Cardiac muscle cell (in vitro differentiated cells and primary cell): ENCODE measurements at places on chromosomes 12 and 14.
A peak's percentile ranks its signal among the peaks of the same experiment; 100 is the strongest.

- no peak for DNase-seq
Observed at GRCh38 chr14:104266631-104267575, 128.5 kb downstream of the KIF26A start.

GRCh38 chr12:110928700-110929099 lies 8.3 kb upstream of the MYL2 start:
- peak; percentile 95 for DNase-seq

DNA sequence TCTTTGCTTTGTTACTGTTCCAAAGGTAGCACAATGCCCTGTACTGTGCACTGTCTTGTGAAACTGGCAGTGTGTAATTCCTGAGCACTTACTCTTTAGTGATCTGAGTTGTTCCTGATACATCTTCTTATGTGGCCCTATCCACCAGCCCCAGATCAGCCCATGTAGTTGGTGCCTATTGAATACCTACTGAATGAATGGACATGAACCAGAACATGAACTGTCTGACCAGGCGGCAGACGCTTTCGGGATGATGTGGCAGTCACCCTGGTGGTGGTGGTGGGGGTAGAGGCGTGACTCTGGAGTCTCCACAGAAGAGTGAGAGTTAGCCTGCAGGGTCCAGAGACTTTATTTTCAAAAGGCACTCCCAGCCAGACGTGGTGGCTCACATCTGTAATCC lies 46.6 kb upstream of the PAPOLA start:
- no peak for DNase-seq

- peak; percentile 4 for DNase-seq
Observed at GRCh38 chr12:30570211-30570890, 125.3 kb downstream of the IPO8 start.

DNA sequence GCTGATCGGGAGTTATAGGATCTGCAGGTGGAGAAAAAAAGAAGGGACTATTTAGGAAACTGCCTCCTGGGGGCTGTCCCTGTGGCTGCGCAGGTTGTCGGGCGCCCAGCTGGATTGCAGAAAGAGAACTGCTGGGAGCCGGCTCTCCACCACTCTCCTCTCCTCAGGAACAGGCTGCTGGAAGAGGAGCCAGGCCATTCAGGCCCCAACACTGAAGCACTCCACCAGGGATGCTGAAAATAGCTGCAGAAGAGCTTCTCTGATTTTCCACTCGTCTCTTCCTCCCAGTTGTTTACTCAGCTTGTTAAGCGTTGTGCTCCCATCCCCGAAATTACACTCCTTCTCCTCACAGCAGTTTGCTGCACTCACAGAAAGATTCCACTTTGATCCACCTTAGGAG lies 347.3 kb downstream of the GLT1D1 start:
- DNase-seq = no peak

GRCh38 chr12:116418551-116418950 lies 140.6 kb upstream of the MAP1LC3B2 start:
- no peak for DNase-seq

GRCh38 chr12:58540480-58541299 lies 379.6 kb downstream of the LRIG3 start:
- peak; percentile 88 for DNase-seq

DNA sequence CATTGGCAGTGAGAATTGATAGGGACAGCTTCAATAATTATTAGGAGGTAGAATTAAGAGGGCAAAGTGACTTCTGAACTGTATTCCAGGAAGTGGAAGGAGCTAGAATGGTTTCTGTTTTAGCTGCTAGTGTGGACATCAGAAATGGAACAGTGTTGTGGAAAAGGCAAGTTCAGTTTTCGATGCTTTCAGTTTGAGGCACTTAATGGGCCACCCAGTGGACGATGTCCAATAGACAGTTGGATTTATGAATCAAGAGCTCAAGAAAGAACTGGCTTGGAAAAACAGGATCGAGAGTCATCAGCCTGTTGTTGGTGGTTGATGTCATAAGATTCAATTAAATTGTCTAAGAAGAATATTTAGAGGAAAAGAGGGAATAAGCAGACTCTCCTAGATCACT lies 136.3 kb downstream of the DYRK2 start:
- no peak for DNase-seq

- DNase-seq = no peak
Observed at GRCh38 chr14:104307627-104308401, 169.4 kb downstream of the KIF26A start.

DNA sequence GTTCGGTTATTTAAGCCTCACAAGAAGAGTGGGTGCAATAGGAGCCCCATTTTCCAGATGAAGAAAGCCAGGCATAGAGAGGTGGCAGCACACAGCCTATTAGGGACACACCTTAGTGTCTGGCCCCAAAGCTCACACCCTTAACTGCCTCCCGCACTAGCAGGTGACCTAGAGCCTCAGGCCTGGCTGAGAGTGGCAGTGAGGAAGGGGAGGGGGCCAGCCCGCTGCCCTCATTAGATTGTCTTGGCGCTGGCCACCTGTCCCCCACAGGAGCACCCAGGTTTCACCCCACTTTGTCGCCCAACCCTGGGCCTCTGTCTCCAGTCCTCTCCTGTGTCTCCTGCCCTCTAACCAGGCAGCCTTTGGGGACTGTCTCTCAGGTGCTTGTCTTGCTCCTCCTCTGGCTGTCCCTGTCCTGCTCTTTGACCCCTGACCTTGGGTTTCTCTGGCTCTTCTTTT lies 18.5 kb upstream of the PGF start:
- DNase-seq = no peak

DNA sequence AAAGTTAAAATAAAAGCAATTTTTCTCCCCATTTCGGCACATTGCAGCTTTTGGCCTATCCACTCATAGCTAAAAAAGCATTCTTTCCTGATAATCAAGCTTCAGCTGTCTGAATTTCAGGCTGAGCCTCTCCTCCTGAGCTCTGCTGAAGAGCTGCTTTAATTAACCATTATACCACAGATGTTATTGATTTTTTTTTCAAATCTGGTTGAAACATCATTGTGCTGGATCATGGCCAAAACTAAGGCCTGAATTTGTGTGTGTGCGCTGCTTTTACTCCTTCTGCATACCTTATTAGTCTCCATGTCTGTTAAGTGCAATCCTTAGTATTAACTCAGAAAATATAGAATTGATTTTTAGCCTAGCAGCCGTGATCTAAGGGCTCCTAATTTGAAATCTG lies 52.3 kb downstream of the MBIP start:
- no peak for DNase-seq

DNA sequence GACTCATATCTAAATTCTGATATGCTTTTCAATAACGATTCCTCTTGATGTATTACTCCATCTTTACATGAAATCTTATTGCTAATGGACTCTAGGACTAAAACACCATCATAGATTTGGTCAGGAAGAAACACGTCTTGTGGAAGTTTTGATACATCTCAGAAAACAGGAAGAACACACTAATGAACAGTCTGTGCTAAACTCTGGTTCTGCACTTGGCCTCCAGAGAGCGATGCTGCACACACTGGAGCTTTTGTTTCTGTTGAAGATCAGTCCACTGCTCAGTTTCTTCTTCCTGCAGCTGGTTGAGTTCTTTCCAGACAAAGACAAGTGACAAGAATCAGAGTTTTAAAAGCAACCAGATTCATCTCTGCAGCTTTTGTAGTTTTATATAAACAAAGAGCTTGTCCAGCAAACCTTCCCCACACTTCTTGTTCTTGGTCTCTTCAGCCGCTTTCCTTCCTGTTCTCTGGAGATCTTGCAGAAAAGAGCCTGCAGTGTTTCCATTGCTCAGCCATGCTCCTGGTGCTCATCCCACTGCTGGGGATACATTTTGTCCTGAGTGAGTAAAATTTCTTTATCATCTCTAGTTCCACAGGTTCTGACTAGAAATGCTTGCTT lies 229.1 kb upstream of the OR4E1 start:
- DNase-seq = no peak

GRCh38 chr14:76583805-76584204 lies 177.5 kb upstream of the VASH1 start:
- DNase-seq = no peak

GRCh38 chr12:770479-770878 lies 18.1 kb downstream of the WNK1 start:
- no peak for DNase-seq

DNA sequence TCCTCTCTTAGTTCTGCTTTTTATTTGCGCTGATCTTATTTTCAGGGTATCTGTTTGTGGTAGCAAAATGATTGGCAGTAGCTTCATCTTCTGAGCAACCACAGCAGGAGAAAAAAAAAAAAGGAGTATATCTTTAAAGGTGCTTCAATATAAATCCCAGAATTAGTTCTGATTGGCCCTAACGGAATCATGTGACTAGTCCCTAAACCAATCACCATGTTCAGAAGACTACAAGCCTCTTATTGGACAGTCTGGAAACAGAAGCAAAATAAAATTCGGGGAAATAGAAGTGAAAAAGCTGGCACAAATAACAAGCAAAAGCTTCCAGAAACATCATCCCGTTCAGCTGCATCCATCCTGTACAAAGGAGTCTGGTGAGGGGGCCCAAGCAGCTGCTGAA lies 49.9 kb upstream of the PTPRO start:
- DNase-seq = no peak

GRCh38 chr12:62789851-62790250 lies 145.1 kb downstream of the PPM1H start:
- no peak for DNase-seq

GRCh38 chr12:104689635-104690034 lies 232.9 kb downstream of the CHST11 start:
- no peak for DNase-seq

DNA sequence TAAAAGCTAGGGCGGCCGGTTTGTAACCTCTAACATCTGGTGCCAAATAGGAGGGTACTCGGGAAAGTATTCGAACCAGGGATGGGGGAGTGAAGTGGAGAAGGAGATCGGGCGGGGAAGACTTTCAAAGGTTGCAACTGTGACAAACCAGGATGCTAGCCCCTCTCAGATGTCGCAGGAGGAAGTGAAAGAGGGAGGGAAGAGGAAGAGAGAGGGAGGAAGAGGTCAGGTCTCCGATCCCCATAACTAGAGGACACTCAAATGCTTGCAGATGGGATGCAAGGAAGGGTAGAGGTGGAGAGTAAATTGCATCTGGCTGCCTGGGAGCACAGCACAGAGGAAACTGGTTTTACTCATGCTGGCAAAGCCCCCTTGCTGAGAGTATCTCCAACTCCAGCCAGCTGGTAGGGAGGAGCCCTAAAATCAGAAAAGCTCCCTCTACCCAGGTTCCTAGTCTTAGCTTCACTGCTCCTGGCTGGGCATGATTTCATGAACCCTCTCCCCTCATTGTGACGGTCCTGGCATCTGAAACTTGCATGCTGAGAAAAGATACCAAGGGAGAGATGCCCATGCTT lies 696.7 kb upstream of the TBX3 start:
- DNase-seq = no peak

DNA sequence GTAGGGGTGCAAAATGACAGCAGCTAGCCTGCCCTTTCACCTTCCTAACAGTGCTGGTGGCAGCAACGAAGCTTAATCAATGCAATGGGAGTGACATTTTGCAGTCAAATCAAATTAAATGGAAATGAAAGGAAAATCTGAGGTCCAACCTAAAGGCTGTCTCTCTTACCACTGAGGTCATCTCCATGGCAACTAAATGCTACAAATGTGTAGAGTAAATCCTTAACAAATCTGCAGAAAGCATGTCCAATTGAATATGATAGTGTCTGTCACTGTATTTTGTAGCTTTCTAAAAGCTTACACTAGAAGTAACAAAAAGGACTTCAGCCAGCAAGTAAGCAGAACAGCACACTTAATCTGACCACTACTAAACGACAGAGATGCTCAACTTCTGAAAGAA lies 488.8 kb downstream of the BCAT1 start:
- no peak for DNase-seq

DNA sequence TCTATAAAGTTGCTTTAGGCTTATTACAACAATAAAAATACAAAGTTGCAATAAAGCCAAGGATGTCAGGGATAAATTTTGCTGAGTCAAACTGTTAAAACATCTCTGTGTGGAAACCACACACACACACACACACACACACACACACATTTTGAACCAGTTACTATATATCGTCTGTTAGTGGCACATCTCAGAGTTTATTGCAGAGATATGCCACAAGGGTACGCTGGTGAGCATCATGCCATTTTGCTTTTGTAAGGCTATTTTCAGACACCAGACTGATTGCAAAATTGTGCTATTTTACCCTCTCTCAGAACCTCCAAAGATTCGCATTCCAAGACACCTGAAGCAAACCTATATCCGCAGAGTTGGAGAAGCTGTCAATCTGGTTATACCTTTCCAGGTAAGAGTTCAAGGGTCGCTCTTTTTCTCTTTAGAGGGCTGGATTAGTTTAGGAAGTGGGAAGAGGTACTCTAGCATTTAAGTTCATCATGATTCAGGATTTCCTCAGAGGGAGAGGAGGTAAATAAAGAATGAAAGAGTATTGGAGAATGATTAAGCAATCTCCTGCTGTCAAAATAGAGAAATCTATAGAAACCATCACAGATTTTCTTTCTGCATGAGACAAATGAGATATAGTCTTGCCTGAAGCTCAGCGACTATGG lies 27.3 kb upstream of the CHPT1 start:
- peak; percentile 43 for DNase-seq

- DNase-seq = peak; percentile 40
Observed at GRCh38 chr12:79911889-79912656, 22.8 kb downstream of the PPP1R12A start.

DNA sequence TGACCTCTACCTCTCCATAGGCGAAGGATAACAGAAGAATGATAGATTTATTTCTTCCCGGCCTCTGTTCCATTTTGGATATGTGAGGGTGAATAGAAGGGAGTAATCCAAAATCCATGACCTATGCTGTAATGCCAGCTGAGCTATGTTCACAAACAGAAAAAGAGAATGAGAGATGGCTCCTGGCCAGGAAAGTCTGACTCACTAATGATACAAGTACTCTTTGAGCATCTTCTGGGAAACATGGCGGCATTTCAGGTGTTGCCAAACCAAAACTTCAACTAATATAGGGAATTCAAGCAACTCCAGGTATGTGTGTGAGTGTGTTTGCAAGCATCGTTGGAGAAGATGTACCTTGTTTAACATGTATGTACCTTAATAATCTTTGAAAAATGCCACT lies 55.1 kb downstream of the MED13L start:
- peak; percentile 95 for DNase-seq

GRCh38 chr14:82003426-82003825 lies 469.8 kb upstream of the SEL1L start:
- no peak for DNase-seq

GRCh38 chr12:3042394-3042793 lies 34.8 kb upstream of the TSPAN9 start:
- no peak for DNase-seq
